ENCODE measurements at places on chromosomes 1 and 21. TPM values are rescaled to one million over a fixed set of nuclear protein-coding genes. Genes with fewer than 3 reads are reported as not detected.
A peak's percentile ranks its signal among the peaks of the same experiment; 100 is the strongest.

The AQP10 gene
- total RNA-seq, result not detected

The FALEC gene
- not detected for total RNA-seq

The PHC2 gene
- total RNA-seq, result 124 TPM

The FMN2 gene
- 10.3 TPM for total RNA-seq

The TMEM240 gene
- 16.3 TPM for total RNA-seq

DNA sequence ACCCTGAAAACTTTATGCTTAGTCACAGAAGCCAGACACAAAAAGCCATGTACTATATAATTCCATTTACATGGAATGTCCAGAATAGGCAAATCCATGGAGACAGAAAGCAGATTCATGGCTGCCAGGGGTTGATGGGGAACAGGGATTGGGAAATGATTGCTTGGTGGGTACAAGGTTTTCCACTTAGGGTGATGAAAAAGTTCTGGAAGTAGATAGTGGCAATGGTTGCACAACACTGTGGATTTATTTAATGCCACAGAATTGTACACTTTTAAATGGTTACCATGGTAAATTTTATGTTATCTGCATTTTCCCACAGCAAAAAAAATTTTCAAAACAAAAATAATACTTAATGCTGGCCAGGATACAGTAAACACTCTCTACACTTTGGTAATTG lies 40.6 kb downstream of the ENAH start:
- no peak overlapping the region for H3K4me3 ChIP-seq
- peak overlapping the region; percentile 76 for H3K27ac ChIP-seq
- H3K36me3 ChIP-seq, result no peaks in the 10 kb centered on the region
- no peaks in the 10 kb centered on the region for H3K27me3 ChIP-seq
- DNase-seq, result no peak

GRCh38 chr1:17033481-17033880 lies 20.4 kb downstream of the SDHB start:
- no peak for DNase-seq
- H3K4me3 ChIP-seq, result no peak overlapping the region
- no peaks in the 10 kb centered on the region for H3K4me1 ChIP-seq
- no peak overlapping the region for H3K27ac ChIP-seq
- no peaks in the 10 kb centered on the region for H3K36me3 ChIP-seq

- no peaks in the 10 kb centered on the region for H3K27me3 ChIP-seq
- no peaks in the 10 kb centered on the region for H3K36me3 ChIP-seq
- no peak for DNase-seq
- H3K4me1 ChIP-seq, result peaks cover 29% of the 10 kb centered on the region
- H3K27ac ChIP-seq, result peak overlapping the region; percentile 66
These were observed 4.2 kb downstream of the SLC2A5 start for GRCh38 chr1:9065213-9065751.

DNA sequence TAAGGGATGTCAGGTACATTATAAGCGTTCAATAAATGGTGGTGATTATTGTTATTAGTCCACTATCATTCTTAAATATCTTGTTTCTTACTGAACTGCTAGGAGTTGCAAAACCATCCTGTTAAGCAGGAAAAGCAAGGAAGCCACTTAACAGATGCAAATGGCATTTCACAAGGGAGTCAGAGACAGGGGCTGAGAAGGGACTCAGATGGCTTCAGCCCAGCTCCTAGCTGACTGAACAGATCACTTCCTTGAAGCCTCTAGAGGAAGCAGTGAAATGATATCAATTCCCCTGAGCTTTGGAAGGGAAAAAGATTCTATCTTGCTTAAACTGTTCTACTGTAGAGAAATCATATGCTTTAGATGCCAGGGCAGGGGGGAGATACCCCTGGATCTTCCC lies 151.5 kb downstream of the ST6GALNAC5 start:
- H3K36me3 ChIP-seq, result no peaks in the 10 kb centered on the region
- no peak overlapping the region for H3K4me3 ChIP-seq
- H3K27me3 ChIP-seq, result no peaks in the 10 kb centered on the region
- DNase-seq, result no peak
- no peaks in the 10 kb centered on the region for H3K4me1 ChIP-seq

- H3K27me3 ChIP-seq, result no peaks in the 10 kb centered on the region
- H3K36me3 ChIP-seq, result no peaks in the 10 kb centered on the region
- no peaks in the 10 kb centered on the region for H3K4me1 ChIP-seq
- no peak for DNase-seq
- no peak overlapping the region for H3K4me3 ChIP-seq
These were observed 217.4 kb downstream of the APP start for GRCh38 chr21:25953196-25953595.

DNA sequence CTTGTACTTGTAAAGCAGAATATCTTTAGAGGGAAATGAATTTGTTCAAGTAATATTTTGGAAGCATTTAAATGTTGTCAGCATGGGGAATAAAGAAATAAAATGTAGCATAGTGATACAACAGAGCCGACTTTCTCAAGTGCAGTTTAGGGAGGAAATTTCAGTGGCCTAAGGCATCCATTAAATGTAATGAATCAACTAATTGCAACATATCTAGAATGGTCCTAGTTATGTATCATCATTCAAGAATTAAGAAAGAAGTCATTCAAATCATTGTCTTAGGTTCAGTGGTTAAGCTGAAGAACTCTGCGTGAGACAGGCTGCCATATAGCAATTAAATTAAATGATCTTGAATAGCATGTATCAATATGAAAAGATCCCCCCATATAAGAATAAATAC lies 360.7 kb downstream of the TBX15 start:
- H3K27ac ChIP-seq, result no peak overlapping the region
- H3K27me3 ChIP-seq, result no peaks in the 10 kb centered on the region
- no peaks in the 10 kb centered on the region for H3K36me3 ChIP-seq
- no peak overlapping the region for H3K4me3 ChIP-seq

GRCh38 chr21:42569732-42570301 lies 56.2 kb downstream of the SLC37A1 start:
- peak; percentile 19 for DNase-seq
- H3K27me3 ChIP-seq, result no peaks in the 10 kb centered on the region
- no peak overlapping the region for H3K27ac ChIP-seq
- no peak overlapping the region for H3K4me3 ChIP-seq

DNA sequence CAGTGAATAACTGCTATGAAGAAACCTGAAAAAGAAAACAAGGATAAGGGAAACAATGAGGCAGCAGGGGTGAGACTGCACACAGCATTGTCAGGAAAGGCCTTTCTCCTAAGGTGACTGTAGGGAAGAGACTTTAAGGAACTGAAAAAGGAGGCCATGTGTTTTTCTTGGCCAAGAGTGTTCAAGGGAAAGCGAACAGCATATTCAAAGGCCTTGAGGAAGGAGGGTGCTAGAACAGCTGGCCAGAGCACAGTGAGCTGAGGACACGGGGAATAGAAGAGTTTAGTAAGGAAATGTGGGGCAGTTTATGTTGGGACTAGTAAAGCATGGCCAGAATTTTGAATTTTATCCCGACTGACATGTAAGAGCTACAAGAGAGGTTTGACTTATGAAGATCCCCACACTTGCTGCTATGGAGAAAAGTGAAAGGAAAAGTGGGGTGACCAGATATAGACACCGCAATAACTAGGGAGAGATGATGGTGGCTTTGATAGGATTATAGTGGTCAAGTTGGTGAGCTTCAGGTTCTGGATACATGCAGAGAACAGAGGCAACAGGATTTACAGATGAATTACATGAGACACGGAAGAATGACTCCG lies 1.4 kb downstream of the RWDD2B start:
- H3K27me3 ChIP-seq, result no peaks in the 10 kb centered on the region
- H3K4me3 ChIP-seq, result peak overlapping the region; percentile 81
- DNase-seq, result no peak
- H3K27ac ChIP-seq, result no peak overlapping the region
- no peaks in the 10 kb centered on the region for H3K4me1 ChIP-seq
- no peaks in the 10 kb centered on the region for H3K36me3 ChIP-seq

- no peak overlapping the region for H3K27ac ChIP-seq
- no peaks in the 10 kb centered on the region for H3K27me3 ChIP-seq
- H3K4me3 ChIP-seq, result no peak overlapping the region
- H3K4me1 ChIP-seq, result peaks cover 39% of the 10 kb centered on the region
- H3K36me3 ChIP-seq, result no peaks in the 10 kb centered on the region
These were observed 122.4 kb downstream of the AKT3 start for GRCh38 chr1:243727503-243728203.

GRCh38 chr1:201180141-201180540 lies 10.5 kb upstream of the IGFN1 start:
- no peak overlapping the region for H3K27ac ChIP-seq
- DNase-seq, result no peak
- no peaks in the 10 kb centered on the region for H3K4me1 ChIP-seq
- no peaks in the 10 kb centered on the region for H3K36me3 ChIP-seq

GRCh38 chr1:67991546-67991945 lies 58.9 kb downstream of the DIRAS3 start:
- H3K36me3 ChIP-seq, result no peaks in the 10 kb centered on the region
- DNase-seq, result no peak
- no peak overlapping the region for H3K27ac ChIP-seq
- H3K27me3 ChIP-seq, result no peaks in the 10 kb centered on the region
- no peak overlapping the region for H3K4me3 ChIP-seq

DNA sequence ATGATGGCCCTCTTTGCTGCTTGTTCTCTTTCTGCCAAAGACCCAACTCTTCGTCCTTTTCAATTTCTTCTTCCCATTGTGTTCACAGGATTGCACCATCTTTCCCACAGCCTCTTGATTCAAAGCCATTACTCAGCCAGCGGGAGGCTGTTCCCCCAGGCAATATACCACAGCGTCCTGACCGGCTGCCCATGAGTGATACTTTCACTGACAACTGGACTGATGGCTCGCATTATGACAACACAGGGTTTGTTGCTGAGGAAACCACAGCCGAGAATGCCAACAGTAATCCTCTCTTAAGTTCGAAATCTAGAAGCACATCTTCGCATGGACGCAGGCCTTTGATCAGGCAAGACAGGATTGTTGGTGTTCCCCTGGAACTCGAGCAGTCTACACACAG lies 167.4 kb downstream of the LRRC40 start:
- no peaks in the 10 kb centered on the region for H3K36me3 ChIP-seq
- no peaks in the 10 kb centered on the region for H3K27me3 ChIP-seq
- H3K27ac ChIP-seq, result no peak overlapping the region

GRCh38 chr1:233982827-233983518 lies 78.5 kb downstream of the SLC35F3 start:
- no peak overlapping the region for H3K27ac ChIP-seq
- H3K4me3 ChIP-seq, result no peak overlapping the region
- H3K36me3 ChIP-seq, result no peaks in the 10 kb centered on the region
- H3K4me1 ChIP-seq, result no peaks in the 10 kb centered on the region
- DNase-seq, result no peak
- no peaks in the 10 kb centered on the region for H3K27me3 ChIP-seq
